Activated CD4-positive, alpha-beta T cell treated with anti-CD3 and anti-CD28 coated beads, Interleukin-2, amount 50 U/mL, for 4 hours (primary cell): ENCODE measurements at places on chromosomes 2 and 18.

DNA sequence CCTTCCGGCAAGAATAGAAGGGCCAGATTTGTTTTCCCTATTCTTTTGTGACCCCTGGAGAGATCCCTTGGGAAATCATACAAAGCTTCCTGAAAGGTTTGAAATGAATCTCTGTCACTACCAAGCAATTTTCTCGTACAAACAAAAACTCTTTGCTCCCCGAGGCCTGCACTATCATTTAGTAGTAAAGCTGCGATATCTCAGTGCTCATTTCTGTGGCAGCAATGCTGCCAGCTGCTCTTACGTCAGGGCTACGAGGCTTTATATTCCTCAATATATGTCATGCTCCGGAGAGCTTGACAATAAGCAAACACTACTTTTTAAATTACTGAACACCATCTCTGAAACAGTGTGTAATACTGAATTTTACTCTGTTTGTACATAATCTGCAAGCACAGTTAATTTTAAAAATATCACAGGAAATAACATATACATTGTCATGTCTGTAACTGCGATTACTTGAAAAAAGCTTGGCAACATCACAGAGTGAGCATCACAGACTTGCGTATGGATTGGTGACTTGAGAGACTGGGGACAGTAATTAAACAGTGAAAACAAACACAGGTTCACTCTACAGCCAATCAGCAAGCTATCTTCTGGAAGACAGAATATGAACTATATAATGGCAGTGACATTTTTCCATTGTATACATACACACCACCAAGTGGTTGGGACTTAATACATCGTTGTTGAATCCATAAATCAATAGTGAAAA lies 403.3 kb upstream of the NETO1 start:
- no peak for DNase-seq

DNA sequence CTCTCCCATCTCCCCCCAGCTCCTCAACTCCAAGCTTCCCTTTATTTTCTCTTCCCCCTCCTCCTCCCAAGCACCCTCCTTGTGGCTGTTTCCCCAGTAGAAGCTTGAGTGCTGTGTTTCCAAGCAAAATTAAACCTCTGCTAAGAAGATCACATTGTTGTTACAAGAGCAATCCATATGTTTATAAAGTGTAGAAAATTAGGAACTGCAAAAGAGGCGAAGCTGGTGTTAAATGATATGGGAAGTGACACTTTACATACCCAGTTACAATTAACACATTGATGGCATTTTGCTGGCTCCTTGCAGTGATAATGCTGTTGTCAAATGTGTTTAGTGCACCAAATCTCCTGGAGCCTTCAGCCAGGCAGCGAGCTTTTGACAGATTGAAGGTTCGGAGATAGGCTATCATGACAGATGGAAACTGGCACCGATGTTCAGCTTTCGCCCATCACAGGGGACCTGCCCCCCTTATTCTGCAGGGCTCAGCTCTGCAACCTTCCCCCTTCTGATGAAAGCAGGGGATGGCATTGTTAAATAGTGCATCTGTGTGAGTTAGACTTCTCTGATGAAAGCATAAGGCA lies 259.8 kb upstream of the ATP5MC3 start:
- no peak for DNase-seq

DNA sequence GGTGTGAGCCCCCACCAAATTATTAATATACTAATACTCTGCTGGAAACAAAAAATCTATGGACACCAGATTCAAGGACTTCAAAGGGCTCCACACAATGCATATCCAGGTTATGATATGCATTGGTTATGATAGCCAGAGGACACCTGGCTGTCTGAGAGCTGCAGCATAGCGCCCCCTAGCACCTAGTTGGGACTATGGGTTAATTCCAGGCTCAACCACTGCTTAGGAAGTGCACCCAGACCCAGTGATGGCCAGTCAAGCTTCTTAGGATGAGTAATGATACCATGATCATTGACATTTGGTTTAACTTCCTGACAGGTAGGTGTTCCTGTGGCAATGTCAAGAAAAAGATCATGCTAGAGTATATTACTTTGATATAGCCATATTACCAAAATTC lies 3.8 kb upstream of the FRZB start:
- no peak for DNase-seq

DNA sequence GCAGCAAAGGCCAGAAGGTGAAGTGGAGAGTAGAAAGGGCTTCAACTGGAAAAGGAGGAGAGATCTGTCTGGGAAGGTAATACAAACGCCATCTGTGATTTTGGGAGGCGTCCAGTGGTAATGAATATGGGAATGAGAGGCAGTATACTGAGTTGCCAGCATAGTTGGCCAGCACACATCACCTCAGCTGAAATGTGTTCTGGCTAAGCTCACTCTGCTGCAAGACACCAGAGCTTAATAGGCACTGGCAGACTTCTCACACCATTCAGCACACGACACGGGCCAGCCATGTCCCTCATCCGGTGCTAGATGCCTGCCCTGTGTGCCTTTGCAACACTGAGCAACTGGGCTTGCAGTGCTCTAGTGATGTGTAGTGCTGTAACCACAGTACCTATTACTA lies 277.1 kb downstream of the PIEZO2 start:
- DNase-seq, result no peak

DNA sequence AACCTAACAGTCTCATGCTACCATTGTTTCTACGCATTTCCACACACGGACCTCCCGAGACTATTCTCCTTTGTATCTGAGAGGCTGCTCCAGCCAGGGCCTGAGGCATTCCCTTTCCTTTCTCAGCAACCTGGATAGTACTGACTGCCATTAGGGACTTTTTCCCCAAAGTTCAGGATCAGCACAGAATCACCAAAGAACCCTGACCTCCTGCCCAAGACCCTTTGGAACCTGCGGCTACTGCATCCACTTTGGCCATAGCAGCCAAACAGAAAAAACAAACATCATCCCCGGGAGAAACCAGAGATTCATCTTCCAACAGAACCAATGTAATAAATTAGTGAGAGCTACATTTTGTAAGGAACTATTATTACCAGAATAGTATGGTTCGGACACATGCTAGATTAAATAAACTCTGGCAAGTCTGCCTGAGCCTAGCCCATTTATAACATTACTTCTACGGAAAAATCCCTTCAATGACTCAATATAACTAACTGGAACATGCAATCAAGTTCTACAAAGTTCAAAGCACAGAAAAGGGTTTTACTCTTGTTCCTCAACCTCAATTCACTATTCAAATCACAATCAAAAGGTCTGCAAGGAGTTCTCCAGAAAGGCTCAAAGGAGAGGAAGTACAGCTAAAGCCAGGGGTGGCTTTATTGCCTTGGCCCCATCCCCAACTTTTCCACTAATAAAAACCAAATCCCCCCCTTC lies 51.8 kb downstream of the LPIN2 start:
- DNase-seq, result no peak

DNA sequence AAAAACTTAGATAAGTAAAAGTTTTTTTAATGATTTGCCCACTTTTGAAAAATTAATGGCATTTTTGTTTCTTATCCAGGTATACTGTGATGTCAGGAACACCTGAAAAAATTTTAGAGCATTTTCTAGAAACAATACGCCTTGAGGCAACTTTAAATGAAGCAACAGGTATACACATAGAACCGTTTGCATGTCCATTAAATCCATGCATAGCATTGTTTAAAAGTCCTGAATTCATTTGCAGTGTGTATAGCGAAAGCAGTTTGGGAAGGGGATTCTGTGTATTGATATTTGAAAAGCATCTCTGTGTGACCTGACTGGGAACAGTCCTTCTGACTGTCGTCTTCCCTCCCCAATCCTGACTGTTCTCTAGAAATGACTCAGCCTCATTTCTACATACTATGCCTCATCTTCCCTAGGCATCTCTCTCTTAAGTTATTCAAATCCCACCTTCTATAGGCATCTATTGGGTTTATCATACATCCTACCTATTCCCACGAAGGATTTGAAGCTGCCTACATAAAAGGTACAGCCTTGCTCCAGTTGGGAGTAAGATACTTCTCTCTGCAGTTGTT lies 79.2 kb upstream of the MAP3K20 start:
- DNase-seq, result no peak

GRCh38 chr18:47294801-47295200 lies 43.3 kb upstream of the SKOR2 start:
- no peak for DNase-seq

DNA sequence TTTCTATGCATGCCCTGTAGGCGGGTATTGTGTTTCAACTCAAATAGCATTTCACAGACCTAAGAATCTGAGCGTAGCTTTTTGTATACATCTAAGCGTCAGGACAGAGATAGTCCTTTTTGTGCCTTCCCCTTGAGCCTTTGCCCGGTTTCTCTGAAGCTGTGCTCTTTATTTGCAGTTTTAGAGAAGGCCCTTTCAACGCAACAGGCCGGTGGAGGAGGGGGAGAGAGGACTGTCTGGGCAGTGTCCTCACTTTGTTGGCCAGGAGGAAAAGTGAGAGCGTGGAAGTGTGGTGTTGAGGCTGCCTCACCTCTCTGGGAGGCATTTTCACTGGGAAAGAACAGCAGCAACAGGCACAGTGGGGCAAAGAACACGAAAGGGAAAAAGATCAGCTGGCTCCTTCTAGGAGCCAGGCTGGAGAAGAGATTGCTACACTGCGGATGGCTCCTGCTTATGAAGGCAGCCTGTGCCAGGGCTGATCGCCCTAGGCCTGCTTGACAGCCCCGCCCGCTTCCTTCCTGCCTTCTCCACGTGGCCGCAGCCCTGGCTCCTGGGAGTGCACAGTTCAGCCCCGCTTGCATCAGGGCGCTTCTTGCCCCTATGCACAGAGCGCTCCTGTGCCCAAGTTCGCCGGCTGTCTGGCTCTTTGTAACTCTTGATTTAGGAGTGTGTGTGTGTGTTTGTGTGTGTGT lies 195.6 kb upstream of the POU3F3 start:
- DNase-seq, result no peak

GRCh38 chr2:203352604-203353255 lies 24.5 kb downstream of the ABI2 start:
- DNase-seq, result no peak

- DNase-seq, result no peak
Measured at GRCh38 chr2:216572582-216573578, 60.3 kb upstream of the IGFBP2 start.

DNA sequence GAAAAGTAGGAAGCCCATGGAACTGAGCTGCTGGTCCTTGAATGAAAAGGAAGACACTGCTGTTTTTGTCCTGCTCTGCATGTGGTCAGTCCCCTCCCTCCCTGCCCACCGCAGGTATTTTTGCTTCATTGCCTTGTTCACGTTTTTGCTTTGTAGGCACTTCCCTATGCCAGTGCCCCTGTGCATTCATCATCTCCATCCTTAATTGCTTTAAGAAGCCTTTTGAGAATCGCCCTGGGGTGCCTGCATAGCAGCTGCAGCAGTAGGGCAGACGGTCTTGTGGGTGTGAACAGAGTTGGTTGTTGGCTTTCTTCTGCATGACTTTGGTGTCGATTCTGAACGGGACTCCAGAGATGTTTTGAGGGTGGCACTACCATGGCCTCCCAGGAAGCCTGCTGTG lies 97.0 kb downstream of the CABLES1 start:
- no peak for DNase-seq

DNA sequence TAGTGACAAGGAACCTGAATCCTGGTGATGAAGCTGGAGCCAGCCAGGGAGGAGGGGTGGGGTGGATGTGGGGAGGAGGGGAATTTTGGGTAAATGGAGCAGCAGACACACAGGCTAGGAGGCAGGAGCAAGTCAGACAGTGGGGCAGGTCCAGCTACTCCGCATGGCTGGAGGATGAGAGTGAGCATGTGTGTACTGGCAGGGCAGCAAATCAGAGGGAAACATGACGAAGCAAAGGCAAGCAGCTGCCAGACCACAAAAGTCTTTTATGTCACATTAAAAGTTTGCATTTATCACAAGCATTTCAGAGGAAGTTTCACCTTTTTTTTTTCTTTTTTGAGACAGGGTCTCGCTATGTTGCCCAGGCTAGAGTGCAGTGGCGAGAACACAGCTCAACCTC lies 11.9 kb upstream of the KIDINS220 start:
- no peak for DNase-seq

DNA sequence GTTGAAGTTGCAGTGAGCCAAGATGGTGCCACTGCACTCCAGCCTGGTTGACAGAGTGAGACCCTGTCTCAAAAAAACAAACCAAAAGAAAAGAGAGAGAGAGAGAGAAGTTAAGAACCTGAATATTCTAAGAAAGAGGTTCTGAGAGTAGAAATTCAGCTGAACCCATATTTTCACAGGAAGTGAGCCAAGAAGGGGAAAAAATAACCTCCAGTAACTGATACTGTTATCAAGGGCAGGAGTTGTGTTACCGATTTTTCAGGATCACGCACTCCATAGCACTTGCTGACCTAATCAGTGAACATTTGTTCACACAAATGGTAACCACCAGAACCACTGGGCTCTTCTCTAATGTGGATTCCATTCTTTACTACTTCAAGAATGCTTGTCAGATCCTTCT lies 39.1 kb upstream of the BZW1 start:
- DNase-seq, result no peak

DNA sequence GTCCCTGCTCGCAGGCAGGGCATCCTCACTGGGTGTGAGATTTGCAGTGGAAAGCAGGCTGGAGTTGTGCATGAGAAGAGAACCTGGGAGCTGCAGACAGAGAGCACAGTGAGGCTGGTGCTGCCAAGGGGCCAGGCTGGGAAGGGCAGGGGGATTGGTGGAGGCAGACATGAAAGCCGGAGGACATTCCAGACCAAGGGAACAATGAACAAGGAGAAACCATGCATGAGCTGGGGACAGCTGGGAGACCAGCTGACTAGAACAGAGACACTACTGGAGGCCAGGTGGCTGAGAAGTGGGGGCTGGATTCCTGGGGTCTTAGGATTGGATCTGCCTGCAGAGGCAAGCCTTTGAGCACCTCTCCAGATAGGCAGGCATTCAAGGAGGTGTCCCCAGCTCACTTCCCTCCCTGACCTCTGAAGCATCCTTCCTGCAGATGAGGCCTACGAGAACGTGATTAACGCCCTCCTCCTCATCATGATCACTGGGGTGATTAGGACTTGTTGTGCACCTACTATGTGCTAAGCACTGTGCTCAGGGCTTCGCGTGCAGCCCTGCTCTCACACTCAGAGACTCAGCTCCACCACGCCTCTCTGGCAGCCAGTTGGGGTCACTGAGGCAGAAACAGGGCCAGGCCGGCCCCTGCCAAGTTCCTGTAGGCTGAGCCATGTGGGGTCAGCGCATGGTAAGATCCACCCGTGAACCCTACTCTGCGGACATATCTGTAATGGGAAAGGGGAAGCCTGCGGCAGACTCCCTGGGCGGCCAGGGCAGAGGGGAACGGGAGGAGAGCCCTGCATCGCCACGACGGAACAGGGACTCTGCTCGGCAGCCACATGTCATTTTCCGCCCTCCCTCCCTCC lies 74.8 kb upstream of the SLC66A3 start:
- no peak for DNase-seq

GRCh38 chr2:72276876-72277275 lies 129.2 kb upstream of the CYP26B1 start:
- DNase-seq, result no peak
